Heart right ventricle (tissue), 16 donors: ENCODE measurements at places on chromosomes 7 and 10. TPM values are rescaled to one million over a fixed set of nuclear protein-coding genes. Genes with fewer than 3 reads are reported as not detected.

CCDC126 gene
- total RNA-seq: 8.9 TPM

PSMC2 gene
- 129 TPM for total RNA-seq

VPS37D gene
- total RNA-seq: 3.1 TPM

OR2A1 gene
- 0.15 TPM for total RNA-seq

MMP21 gene
- total RNA-seq: 0.15 TPM

SPDYE2B gene
- not detected for total RNA-seq

TCF7L2 gene
- total RNA-seq: 9.9 TPM

GPR26 gene
- total RNA-seq: not detected

TAS2R3 gene
- 0.42 TPM for total RNA-seq

ENO4 gene
- total RNA-seq: not detected
